Activated naive CD4-positive, alpha-beta T cell treated with anti-CD3 and anti-CD28 coated beads, Interleukin-2, amount 50 U/mL, for 16 hours (primary cell): ENCODE measurements at places on chromosomes 12 and 14.

- no peak for DNase-seq
Observed at GRCh38 chr12:56469007-56469930, 891 bp downstream of the SPRYD4 start.

DNA sequence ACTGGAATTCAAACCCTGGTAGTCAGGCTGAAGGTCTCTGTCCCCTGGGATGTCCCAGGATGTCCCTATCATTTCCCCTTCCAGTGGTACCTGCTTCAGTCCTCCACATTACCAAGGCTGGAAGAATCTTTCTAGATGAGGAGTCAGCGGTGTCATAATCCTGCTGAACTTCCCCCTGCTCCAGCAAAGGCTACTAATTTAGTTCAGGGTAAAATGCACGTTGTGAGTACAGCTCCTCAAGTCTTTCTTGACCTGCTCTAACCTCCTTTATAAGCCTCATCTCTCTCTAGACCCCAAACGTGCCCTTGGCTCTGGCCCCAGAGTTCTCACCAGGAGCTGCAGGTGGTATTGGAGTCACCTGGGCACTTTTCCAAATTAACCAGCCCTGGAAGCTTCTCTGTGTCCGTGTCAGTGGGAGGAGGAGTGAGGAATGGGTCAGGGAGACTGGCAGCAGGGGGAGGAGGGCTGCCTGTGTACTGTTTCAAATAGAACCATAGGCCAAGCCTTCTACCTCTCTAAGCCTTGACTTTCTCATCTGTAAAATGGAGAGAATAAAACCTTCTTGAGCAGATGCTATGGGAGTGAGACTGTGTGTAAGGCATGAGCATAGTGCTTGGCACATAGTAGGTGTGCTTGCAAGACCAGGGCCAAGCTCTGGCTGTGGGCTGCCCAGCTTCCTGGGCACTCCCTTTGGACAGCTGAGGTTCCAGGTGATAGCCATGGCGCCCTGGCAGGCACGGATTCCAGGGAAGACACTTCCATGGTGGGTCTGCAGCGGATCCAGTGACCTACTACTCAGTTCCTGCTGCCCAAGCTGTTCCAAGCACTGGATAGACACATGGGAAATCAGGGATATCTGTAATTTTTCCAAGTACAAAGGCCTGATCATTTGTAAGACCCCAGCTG is 24.5 kb downstream of the ASB2 start:
- DNase-seq = no peak

DNA sequence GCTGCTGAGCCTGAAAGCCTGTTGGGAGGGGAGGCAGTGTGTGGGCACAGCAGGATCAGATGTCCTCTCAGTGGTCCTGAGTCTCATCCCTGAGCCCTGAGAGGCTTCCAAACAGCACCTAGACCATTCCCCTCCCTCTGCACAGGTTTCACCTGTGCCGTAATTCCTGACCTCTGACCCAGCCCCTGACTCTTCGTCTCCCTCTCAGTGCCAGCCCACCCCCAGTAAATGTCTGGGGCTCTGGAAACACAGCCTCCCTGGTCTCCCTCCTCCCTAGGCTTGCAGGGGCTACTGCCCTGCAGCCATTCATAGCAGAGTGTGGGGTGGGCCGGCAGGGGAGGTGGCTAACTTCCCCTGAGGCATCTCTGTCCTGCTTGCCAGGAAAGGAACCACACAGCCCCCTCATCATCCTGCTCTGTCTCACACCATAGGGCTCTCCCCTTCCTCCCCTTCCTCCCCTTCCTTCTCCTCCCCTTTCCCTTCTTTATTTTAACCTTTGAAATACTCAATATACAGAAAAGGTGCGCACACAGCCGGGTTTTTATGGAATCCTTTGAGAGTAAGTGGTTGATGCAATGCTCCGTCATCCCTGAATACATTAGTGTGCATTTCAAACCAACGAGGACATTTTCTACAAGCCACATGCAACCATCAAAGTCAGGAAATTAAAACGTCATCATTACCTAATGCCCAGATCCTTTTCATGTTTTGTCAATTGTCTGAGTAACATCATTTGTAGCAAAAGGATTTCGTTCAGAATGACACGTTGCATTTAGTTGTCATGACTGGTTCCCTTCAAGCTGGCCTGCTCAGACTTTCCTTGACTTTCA is 67.0 kb downstream of the PRMT8 start:
- DNase-seq = no peak

- peak; percentile 62 for DNase-seq
Observed at GRCh38 chr12:131830914-131831571, 2.9 kb downstream of the MMP17 start.

DNA sequence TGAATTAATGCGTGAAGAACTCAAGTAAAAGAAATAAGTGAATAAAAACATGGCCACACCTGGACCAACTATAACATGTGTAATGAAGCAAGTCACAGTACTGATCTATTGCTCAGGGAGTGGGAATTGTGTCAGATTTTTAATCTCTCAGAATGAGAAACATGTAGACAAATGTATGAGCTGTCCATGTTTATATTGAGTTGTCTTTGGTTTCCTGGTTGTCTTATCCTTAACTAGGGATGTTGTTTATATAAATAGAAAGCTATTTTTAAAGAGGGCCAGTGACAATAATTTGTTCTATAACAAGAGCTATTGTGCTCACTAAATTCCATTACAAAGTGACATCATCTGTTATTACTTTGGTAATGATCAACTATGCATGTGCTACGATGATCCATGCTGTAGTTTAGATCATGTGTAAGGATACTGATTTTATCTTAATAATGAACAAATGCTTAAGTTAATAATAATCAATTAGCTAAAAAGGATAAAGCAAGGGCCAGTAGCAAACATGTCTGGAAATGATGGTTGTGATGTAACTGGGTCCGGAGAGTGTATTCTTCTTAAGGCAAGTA is 91.3 kb upstream of the RTL1 start:
- no peak for DNase-seq

DNA sequence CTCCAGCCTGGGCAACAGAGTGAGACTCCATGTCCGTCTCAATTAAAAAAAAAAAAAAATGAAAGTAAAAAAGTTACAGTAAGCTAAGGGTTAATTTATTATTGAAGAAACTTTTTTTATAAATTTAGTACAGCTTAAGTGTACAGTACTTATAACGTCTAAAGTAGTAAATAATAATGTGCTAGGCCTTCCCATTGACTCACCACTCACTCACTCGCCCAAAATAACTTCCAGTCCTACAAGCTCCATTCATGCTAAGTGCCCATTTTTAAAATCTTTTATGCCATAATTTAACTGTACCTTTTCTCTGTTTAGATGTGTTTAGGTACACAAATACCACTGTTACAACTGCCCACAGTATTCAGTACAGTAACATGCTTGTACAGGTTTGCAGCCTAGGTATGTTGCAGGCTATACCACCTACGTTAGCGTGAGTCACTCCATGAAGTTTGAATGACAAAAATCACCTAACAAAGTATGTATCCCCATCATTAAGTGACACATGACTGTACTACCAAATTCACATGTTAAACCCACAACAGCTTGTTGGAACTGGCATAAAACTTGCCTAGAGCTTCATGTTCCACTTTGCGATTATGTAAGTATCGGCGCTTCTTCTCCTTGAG is 10.7 kb downstream of the KANSL2 start:
- no peak for DNase-seq

- no peak for DNase-seq
Observed at GRCh38 chr12:95763809-95764253, 26.7 kb downstream of the NTN4 start.

DNA sequence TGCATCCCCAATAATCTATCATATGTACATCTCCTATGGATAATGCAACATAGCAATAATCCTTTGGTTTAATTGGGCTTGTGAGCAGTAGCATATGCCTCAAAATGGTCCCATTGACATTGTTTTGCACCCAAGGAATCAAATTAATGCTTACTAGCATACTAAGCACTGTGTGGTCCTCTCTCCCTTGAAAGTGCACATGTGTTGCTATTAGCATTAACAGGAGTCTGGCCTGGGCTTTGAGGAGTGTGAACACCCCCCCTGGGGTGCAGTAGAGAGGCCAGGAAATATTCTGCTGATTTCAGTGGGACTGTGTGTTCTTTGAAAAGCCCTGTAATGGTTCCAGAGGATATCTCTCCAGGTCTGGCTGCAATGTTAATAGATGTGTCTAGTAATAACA is 1148.4 kb downstream of the VRK1 start:
- no peak for DNase-seq

DNA sequence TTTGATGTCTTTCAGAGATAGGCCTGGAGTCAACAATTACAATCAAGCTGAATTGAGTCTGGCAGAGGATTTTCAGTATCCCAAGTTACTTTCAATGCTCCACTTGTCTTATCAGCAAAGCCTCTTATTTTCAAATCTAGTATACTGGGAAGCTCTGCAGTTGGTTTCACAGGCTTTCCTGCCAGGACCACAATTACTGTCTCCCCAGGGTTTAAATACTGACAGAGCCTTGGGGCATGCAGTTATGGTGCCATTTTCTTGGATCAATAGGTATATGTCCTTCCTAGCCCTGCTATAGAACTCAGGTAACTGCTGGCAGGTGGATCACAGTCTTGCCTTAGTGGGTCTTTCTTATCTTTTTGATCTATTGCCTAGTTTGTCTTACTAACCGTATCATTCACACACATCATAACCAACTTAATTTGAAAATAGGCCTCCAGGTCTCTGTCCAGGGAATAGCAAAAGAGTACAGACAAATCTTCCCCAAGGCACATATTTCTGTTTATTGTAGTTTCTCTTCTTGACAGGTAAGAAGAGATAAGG is 22.4 kb upstream of the RNU6-8 start:
- no peak for DNase-seq

- DNase-seq = no peak
Observed at GRCh38 chr14:100037353-100037752, 27.9 kb upstream of the EVL start.

- peak; percentile 23 for DNase-seq
Observed at GRCh38 chr12:64390275-64390851, at the start of gene C12orf56. Gene C12orf56 (minus strand): TSS chr12:64390758. CDS start chr12:64390565, 193 bp downstream.

- no peak for DNase-seq
Observed at GRCh38 chr12:123229051-123229450, 3.9 kb downstream of the MPHOSPH9 start.

GRCh38 chr14:67643713-67644112 is 24.0 kb downstream of the ARG2 start:
- no peak for DNase-seq

- DNase-seq = no peak
Observed at GRCh38 chr14:101905614-101906013, 58.8 kb upstream of the DYNC1H1 start.

DNA sequence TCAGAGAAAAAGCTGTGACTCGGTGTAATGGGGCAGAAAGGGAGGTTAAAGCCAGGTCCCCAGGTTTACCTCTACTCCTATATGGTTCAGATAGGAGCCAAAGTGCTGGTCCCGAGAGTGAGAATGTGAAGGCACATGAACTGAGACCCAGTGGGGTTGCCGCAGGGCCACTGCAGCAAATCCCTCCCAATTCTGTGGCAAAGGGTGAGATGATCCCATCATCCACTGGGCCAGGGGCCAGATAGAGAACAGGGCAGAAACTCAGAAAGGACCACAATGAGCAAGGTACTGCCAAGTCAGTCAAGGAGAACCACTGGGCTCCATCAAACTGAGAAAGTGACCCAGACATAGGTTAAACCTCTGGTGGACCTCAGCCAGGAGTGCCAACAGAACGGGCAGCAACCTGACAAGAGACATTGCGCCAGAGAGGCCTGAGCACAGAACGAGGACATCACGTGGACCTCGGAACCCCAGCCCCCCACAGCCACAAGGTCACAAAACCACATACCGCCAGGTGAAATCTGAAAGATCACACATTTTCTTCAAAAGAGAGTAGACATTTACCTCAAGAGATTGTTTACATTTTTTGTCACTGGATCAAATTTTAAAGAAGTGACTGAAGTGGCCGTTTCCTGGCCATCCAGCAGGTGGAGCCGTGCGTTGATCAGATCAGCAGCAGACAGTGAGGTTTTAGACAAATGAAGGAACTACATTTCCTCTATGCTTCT is 20.5 kb upstream of the ITPR2 start:
- DNase-seq = peak; percentile 69
